ENCODE measurements at places on chromosomes 5 and 9.
A peak's percentile ranks its signal among the peaks of the same experiment; 100 is the strongest.

- no peak for DNase-seq
Observed at GRCh38 chr9:85949586-85950335, 8.8 kb downstream of the NAA35 start.

GRCh38 chr5:105619725-105620124 lies 2051.0 kb downstream of the EFNA5 start:
- no peak for DNase-seq

DNA sequence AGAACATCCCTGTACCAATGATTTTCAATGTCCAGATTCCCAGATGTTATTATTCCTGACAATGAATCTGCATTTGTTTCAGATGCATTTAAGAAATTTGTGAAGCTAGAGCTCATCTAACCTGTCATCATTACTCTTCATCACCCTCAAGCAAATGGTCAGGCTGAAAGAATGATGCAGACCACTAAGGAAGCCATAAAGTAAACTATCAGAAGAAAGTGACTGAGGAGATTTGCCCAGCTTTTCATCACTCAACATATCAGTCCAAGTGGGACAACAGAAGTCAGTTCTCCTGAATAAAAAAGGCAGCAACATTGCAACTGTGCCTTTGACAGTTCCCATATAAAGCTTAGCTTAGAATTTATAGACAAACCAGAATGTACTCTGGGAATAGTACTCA lies 419.9 kb downstream of the PDE4D start:
- DNase-seq = peak; percentile 65

GRCh38 chr5:65262649-65263059 lies 219.1 kb downstream of the ADAMTS6 start:
- peak; percentile 85 for DNase-seq

DNA sequence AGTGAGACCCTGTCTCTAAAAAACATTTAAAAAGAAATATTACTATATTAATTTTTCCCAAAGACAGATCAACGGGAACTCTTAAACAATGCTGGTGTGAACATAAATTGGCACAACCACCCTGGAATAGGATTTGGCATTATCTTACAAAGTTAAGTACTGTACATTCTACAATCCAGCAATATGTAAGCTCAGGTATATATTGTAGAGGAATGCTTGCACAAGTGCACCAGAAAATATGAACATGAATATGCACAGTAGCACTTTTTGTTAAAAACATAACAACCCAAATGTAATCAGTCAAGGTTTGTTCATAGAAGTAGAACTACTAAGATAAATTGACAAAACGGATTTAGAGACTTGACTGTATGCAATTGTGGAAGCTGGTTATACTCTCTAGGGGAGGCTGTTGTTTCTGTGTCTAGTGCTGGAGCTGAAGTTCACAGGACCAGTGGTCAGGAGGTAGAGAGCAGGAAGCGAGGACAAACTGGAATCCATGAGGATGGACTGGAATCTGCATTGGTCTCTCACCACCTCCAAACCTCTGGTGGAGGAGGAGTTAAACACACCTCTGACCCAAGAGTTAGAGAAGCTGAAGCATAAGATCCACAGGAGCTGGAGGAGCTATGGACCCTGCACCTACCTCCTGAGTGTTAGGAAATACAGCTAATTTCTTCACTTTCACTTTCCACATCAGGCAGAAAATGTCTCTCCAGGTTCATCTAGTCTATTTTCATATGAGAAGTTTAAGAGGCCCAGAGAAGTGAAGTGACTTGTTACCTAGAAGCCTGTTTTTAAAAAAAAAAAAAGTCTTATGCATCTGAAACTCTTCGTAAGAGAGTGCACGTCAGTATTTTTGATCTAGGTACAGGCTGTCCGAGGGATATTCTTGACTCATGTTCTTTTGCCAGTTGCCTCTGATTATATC lies 20.3 kb upstream of the RIC1 start:
- no peak for DNase-seq

DNA sequence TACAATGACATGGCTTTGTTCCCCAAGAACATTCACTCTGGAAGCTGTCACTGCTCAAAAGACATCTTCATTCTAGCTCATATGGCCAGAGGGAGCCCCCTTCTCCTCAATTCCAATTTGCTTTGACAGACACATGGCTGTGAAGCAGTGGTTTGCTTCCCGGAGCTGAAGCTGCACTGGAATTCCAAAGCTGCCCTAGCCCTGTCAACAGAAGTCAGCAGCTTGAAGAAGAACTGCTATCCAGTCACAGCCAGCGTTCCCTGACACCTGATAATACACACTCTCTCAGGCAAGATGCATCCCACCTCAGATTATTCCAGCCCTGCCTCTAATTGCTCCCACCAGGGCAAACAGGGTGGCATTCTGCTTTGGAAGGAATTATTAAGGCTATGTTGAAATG lies 93.7 kb downstream of the SEMA5A start:
- no peak for DNase-seq

DNA sequence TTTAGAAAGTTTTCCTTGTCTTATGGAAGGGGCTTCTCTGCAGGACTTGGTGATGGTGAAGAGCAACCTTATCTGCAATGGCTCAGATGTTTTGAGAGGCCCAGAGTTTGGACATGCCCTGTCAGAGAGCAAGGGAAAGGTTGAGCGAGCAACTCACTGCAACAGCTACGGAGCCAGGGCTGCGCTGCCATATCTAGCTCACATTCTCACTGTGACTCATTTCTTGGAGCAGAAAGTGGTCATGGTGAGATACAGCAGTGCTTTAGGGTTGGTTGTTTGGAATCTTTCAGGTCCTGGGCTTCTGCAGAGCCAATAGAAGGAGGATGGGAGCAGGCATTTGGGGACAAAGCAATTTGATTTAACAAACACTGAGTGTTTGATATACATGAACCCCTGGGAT lies 12.3 kb downstream of the GLRA1 start:
- no peak for DNase-seq

- DNase-seq = no peak
Observed at GRCh38 chr9:18348083-18348475, 125.9 kb upstream of the ADAMTSL1 start.

GRCh38 chr9:95261890-95262289 lies 55.6 kb downstream of the FANCC start:
- no peak for DNase-seq

DNA sequence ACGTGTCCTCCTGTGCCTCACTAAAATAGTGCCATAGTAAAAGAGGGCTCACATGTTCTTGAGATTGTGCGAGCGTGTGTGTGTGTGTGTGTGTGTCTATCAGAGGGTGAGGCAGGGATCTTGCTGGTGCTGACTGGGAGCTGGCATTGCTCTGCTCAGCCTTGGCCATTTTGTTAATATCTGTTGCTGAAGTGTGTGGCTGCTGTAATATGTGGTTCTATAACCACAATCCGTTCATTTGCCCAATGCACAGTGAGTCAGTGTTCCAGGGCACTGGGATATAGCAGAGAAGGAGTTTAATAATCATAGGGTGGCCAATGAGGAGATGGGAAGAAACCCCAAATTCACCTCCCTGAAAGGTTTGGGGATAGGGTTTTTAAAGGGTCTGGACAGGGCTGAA lies 61.3 kb downstream of the RASGRF2 start:
- DNase-seq = no peak

- DNase-seq = peak; percentile 9
Observed at GRCh38 chr5:65577141-65577540, 14.0 kb downstream of the PPWD1 start.

GRCh38 chr9:134263596-134263995 lies 62.7 kb upstream of the RXRA start:
- DNase-seq = peak; percentile 69

- no peak for DNase-seq
Observed at GRCh38 chr9:752681-753200, 88.8 kb upstream of the DMRT1 start.

GRCh38 chr9:2028888-2029287 lies 13.7 kb downstream of the SMARCA2 start:
- DNase-seq = no peak

DNA sequence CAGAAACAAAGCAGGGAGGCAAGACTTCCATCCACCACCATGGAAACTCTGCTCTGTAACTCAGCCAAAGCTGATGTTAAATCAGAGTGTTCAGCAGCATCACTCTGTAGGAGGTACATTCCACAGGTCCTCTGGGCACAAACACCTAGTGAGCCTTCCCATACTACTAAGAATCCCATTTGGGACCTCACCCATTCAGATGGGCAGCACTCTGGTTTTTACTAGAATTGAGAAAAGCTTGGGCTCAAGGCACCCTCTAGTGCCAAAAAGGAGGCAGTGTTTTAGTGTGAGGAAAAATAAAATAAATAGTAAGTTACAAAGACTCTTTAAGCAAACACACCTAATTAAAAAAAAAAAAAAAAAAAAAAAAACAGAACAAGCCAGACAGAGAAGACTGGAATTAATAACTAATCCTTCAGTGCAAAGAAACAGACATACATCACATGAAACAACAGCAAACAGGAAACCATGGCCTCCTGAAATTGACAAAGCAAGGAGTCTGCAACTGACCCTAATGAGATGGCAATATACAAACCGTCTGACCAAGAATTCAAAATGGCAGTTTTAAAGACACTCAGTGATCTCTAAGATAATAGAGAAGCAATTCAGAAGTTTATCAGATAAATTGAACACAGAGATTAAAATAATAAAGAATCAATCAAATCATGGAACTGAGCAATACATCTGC lies 159.5 kb downstream of the GNA14 start:
- DNase-seq = no peak

All from eye (tissue), 1 donor.